ENCODE measurements at places on chromosomes 12 and 14.

GRCh38 chr14:22538671-22539228 lies 50.3 kb downstream of the DAD1 start:
- no peak for DNase-seq

DNA sequence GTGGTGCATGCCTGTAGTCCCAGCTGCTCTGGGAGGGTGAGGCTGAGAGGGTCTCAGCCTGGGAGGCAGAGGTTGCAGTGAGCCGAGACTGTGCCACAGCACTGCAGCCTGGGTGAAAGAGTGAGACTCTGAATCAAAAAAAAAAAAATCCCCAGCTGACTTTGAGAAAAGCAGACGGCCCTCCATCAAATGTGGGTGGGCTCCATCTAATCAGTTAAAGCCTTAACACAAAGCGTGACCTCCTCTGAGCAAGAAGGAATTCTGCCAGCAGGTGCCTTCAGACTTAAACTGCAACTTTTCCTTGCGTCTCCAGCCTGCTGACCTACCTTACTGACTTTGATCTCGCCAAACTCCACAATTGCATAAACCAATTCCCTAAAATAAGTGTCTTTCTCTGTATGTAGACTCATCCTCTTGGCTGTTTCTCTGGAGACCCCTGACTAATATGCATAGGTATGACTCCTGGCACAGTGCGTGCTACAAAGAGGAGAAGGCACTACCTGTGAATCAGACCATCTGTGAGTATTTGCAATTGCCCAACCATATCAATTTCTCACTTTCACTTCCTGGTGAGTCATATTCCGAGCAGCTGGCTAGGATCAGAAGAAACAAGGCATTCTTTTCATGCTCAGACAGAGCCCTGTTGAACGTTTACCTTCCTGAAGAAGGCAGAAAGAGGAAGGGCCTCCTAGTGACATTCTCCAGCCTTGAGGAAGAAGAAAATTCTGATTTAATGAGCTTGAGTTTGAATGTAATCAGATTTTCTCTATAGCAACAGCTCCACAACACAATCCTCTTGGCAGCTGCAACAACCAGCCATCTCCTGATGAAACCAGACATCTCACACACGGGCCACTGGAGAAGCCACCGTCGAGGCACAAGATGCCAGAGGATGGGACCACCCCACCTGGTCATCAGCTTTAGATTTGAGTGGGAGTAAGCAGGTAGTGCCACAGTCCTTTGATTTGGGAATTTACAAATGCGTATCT lies 54.3 kb downstream of the CLMN start:
- no peak for DNase-seq

DNA sequence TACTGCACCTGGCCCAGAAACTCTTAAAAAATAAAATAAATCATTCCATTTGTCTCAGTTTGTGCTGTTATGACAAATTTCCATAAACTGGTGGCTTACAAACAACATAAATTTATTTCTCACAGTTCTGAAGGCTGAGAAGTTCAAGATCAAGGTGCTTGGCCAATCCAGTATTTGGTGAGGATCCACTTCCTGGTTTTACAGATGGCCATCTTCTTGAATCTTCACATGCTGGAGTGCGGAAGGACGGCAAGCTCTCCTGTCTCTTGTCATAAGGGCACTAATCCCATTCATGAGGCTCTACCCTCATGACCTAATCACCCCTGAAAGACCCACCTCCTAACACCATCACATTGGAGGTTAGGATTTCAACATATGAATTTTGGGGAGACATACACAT lies 29.9 kb upstream of the MYBPC1 start:
- DNase-seq = no peak

GRCh38 chr14:22099942-22100763 lies 426.5 kb upstream of the OR4E1 start:
- DNase-seq = no peak

GRCh38 chr14:77044783-77045237 lies 16.3 kb upstream of the IRF2BPL start:
- DNase-seq = no peak

DNA sequence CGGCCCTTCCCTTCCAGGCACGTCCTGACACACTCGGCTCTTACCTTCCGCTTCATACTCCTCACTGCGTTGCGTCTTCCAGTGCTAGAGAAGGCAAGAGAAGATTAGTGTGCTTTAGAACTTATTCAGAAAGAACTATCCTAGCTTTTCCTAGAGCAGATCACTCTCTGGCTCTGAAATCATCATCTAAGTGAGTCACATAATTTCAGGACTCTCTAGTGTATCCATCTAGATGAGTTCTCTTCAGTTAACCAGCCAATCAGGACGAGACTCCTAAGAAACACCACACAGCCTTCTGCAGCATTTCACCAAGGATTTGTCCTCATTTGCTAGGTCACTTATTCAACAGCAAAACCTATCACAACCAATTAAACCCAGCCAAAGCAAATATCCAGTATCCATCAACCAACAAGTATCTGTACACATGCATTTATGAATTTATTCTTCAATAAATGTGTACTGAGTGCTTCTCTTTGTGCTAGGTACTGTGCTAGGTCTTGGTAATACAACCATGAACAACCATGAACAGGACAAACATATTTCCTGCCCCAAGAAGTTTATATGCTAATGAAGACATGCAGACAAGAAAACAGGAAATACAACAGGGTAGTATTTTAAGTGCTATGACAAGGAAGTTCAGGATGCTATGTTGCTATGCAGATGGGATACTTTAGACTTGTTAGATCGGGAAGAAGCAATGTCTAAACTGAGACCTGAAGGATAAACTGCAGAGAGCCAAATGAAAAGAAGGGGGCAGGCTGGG lies 52.1 kb downstream of the NIN start:
- no peak for DNase-seq

DNA sequence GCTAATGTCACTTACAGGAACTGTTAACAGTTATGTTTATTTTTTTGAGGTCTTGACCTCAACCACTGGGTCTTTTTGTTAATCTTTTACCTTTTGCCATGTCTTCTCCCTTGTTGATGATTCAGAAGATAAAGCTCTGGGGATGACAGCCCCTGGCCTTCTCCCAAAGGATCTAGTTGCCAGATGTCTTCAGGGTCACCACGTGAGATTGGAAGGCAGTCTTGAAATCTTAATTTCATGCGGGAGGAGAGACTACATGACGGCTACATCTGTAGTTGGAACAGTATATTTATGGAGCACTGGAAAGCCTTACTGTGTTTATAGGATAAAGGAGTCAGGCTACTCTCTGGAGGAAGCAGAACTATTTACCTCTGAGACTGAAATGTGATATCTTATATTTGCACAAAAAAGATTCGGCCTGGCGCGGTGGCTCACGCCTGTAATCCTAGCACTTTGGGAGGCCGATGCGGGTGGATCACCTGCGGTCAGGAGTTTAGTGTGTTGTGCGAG lies 5.6 kb downstream of the MLEC start:
- DNase-seq = no peak
